ENCODE measurements at places on chromosomes 1 and 21. TPM values are rescaled to one million over a fixed set of nuclear protein-coding genes. Genes with fewer than 3 reads are reported as not detected.

The CNR2 gene
- total RNA-seq = not detected

The SPATA45 gene
- 1.1 TPM for total RNA-seq

The KRTAP19-8 gene
- total RNA-seq = not detected

The CRYAA gene
- total RNA-seq = not detected

The TGFBR3 gene
- total RNA-seq = 21.1 TPM

The ACTL8 gene
- total RNA-seq = not detected

The RPE65 gene
- total RNA-seq = not detected

The PAPPA2 gene
- total RNA-seq = 2.9 TPM

The SLC44A3 gene
- 0.38 TPM for total RNA-seq

The LACTBL1 gene
- not detected for total RNA-seq

The CASQ1 gene
- total RNA-seq = under 0.01 TPM

All from regular cardiac myocyte (primary cell).